ENCODE measurements at places on chromosomes 6 and 20.
A peak's percentile ranks its signal among the peaks of the same experiment; 100 is the strongest.

DNA sequence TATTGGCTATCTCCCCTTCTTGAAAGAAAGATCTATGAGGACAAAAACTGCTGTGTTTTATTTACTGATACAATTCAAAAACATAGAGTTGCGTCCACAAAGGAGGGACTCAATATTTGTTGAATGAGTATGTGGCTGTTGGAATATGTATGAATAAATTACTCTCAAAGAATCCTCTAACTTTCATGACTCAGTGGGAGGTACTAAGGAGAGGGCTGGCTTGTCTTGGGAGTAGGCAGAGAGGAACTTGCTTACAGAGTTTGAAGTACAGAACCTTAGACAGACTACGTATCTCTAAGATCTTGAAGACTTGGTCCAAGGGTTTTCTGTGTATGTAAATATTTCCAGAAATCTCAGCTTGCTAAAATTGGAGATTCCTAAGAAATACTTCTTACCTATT is 504.0 kb upstream of the PTCHD4 start:
- no peak for DNase-seq

DNA sequence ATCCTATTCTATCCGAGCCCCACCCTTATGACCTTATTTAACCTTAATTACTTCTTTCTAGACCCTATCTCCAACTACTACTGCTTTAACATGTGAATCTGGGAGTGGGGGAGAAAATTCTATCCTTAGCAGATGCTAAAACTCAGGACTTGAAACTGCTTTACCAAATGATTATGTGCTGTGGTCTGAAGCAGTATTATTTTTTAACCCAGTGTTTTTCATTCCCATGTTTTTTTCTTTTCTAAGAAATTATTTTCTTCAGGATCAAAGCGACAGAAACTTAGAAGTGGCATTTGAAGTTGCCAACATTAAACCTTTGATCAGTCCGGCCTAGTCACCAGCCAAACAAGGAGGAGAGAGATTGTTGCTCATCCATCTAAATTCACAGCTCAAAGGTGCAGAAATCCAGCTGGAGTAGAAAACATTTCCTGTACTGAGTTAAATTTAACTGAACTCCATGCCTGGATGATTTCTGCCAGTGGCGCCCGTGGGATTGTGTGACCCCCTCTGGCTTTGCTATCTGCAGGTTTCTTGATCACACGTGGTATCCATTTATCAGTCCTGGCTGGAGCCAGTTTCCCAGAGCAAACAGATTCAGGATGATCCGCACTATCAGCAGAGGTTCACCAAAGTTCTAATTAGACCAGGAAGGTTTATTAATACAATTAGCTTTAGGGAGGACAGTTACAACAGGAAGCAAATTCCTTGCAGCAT is 300.5 kb downstream of the PLCB1 start:
- DNase-seq, result no peak

DNA sequence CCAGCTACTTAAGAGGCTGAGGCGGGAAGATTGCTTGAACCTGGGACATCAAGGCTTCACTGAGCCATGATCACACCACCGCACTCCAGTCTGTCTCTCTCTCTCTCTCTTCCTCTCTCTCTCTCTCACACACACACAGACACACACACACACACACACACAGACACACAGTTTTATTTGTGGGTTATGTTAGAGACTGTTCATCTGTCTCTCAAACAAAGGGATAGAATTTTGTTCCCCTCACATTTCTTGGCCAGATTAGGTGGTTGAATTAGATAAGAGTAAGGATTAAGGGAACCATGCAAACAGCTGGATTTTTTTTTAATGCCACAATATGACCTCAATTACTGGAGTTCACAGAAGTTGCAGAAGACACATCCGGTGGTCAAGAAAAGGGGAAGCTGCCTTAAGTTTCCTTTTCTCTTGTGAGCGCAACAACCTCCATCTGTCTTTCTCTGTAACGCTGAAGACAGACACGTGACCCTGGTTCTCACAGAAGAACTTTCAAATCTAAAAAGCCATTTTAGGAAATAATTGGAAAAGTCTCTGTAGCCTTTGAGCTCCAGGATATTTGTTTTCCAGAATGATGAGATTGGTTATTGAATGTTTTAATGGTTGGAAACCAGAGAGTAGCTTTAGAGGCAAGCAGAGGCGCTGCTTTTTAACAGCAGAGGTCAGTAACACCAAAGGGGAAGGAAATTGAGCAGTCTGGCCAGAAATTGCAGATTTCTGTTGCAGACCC is 32.9 kb upstream of the LGSN start:
- no peak for DNase-seq

DNA sequence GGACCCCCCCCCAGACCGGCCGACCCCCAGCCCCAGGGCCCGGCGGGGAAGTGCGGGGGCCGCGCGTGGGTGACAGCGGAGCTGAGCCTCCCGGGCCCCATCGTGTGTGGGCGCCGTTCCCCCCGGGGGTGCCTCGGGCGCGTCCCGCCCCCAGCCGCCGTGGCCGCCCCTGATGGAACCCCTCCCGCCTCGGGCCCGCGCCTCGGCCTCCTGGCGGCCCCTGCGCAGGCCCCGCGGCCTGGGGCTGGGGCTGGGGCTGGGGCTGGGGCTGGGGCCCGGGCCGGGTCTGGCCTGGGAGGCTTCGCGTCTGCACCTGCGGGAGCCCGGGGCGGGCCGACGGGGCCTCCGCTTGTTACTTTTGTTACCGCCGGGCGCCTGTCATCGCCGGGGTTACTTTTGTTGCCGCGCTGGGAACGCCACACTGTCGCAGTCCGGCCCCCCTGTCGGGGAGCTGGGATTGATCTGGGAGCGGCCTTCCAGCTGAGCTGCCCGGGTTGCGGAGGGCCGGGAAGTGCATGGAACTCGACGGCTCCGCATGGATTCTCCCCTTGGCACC is 598 bp downstream of the OGFR start:
- DNase-seq, result no peak

- DNase-seq, result no peak
These were observed 507.8 kb upstream of the CITED2 start for GRCh38 chr6:139882234-139882633.

DNA sequence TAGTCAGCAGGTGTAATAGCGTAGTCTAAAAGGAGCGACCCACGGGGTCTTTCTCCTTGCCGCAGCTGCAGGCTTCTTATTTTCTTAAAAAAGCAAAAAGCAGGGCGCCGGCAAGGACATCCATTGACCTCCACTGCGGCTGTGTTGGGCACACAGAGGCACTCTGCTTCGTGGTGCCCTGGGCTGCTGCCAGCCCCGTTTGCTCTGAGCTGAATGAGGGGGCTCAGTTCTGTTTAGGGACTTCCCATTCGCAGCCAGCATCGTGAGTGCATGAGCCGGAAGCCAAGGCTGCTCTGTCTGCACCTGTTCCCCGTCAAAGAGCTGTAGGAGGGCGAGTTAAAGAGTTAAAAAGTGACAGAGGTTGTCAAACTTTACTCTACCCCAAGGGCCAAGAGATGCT is 1.7 kb upstream of the SLC22A2 start:
- DNase-seq, result no peak

- DNase-seq, result no peak
These were observed 183.0 kb downstream of the SAMD5 start for GRCh38 chr6:147691446-147691845.

DNA sequence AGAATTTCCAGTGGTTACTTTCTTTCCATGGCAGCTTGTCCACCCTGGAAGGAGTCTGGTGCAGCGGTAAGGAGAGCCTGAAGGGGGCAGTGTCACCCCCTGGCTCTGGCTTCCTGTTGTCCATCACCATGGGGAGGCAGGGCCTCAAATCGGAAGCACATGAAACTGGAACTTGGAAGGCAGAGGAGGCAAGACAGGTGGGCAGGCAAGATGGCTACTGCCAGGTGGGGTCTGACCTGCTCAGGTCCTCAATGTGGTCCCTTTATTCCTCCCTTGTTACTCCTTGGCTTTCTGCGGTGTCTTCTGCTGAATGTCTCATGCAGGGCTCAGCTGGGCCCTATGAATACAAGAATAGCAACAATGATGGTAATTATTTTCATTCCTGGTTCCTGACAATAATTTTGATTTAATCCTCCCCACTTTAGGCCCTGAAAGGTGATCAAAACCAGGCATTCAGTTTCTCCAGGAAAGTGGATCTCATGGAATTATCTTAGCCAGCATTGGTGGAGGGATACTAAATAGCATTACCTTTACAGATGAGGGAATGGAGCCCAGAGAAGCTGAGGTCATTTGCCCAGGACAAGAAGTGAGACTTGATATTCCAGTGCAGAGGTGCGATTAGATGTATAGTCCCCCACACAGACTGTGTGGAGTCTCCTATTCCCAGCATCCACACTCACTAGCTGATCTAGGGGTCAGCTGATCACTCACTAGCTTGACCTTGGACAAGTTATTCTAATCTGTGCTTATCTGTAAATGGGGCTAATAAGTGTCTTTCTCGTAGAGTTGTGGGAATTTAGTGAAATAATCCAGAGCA is 17.6 kb upstream of the SNAI1 start:
- no peak for DNase-seq

- no peak for DNase-seq
These were observed 303.6 kb downstream of the TFAP2C start for GRCh38 chr20:56932575-56933330.

DNA sequence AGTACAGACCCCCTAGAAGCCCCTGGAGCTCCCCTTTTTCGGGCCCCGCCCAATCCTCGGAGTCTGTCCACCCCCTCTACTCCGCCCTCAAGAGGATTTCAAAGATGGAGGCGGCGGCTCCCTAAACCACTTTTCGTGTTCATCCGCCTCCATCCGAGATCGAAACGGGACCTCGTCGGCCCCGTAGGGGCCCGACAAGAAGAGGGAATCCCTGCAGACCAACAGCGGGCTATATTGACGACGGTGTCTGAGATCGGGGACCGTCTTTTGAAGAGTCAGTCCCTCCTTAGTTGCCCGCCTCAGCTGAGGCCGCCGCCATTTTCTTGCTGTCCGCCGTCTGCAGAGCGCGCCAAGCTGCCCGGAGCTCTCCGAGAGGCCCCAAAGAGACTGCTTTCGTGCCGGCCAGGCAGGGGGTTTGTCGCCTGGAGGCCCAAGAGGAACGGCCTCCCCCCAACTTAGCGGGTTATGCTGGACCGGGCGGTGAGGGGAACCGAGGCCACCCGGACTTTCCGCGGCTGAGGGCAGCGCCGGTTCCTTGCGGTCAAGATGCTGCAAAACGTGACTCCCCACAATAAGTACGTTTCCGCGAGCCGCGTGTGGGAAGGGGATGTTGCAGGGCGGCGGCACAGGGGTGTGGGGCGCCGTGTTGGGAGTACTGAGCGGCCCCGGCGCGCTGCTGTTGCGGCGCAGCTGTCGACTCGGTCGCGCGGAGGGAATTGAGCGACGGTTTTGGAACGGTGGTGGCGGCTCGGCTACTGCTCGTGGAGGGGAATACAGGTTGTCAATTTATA is 4.2 kb downstream of the BRD2 start:
- DNase-seq, result peak; percentile 42

DNA sequence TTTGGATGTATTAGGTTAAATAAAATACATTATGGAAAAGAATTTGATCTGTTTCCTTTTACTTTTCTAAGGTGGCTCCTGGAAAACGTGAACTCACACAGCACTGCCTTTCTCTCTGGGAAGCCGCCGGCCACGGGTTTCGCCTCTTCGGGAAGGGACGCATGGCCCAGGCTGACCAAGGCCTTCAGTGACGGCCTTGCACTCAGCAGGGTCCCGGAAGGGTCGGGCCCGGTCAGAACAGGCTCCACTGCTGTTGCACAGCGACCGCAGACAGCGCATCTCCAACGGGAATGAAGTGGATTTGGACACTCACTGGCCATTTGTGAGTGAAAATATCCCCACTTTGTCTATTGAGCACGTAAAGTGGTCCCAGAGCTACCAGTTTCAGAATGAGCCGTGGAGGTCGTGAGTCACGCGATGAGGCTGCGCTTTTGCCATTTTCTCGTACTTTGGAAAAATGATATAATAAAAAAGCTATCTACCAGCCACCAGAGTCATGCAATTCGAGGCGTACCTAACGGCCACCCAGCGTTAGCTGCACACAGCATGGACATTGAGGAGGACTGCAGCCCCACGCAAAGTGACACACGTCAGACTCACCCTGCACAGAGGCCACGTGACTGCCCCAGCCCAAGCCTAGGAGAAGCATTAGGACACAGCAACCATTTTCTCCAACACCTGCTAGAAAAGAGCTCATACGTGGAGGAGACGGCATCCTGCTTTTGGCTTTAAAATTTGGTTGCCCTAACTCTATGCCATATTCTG is 244.3 kb downstream of the TTLL2 start:
- no peak for DNase-seq

- no peak for DNase-seq
These were observed 140.3 kb upstream of the EYA4 start for GRCh38 chr6:133100865-133101264.

GRCh38 chr6:5486214-5486613 is 224.9 kb downstream of the FARS2 start:
- no peak for DNase-seq

- DNase-seq, result no peak
These were observed 137.7 kb downstream of the INSM1 start for GRCh38 chr20:20505554-20505953.

- no peak for DNase-seq
These were observed 34.0 kb downstream of the AFDN start for GRCh38 chr6:167860550-167861226.

GRCh38 chr20:21272279-21272678 is 30.9 kb upstream of the XRN2 start:
- no peak for DNase-seq

GRCh38 chr6:6771224-6771945 is 182.9 kb downstream of the LY86 start:
- DNase-seq, result no peak

DNA sequence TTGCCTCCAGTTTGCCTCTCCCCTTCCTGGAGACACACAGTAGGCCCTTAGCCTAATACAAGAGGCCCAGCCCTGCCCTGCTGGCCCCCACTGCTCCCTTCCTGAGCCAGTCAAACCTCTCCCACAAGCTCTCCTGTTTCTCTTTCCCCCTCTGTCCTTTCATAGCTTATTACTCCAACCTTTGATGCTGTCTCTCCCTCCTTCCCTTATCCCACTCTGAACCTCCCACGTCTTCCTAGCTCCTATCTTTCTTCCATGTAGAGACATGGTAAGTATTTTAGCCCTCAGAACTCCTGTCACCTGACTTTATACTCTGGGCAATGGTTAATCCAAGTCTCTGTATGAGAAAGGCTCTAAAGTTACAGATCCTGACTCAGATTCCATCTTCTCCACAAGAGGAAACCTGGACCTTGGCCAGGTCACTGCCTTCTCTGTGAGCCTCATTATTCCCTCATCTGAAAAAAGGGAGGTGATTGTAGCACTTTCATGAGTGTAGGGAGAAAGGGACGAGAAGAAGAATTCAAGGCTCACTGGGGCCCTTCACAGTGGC is 6.7 kb downstream of the TGIF2 start:
- DNase-seq, result no peak

GRCh38 chr6:32889533-32889932 is 35.5 kb downstream of the PSMB9 start:
- DNase-seq, result no peak

GRCh38 chr20:11080010-11080409 is 406.2 kb upstream of the JAG1 start:
- DNase-seq, result no peak

- no peak for DNase-seq
These were observed 1163.6 kb upstream of the CITED2 start for GRCh38 chr6:140537834-140538705.

DNA sequence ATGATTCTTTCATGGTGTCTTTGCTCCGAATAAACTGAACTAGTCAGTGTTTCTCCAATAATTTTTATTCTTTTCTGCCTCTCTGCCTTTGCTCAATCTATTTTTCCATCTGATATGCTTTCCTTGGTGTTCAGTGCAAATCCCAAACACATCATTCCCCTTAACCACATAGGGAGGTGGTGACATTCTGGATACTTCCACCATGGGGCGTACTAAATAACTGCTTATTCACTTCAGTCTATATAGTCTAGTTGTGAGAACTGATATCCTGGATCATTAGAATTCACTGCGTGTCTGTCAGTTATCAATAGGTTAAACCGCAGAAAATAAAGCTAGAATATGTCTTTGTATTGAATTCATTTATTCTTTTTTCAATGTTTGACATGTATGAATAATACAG is 83.1 kb downstream of the KCNQ5 start:
- no peak for DNase-seq
